ENCODE measurements at places on chromosomes 13 and 19. TPM values are rescaled to one million over a fixed set of nuclear protein-coding genes. Genes with fewer than 3 reads are reported as not detected.

Gene PRRG2
- total RNA-seq = 0.68 TPM

Gene RPS28
- total RNA-seq = 550 TPM

Gene ELSPBP1
- not detected for total RNA-seq

Gene ZNF135
- total RNA-seq = 11.1 TPM

GRCh38 chr13:47120282-47120681 is 223.4 kb upstream of the HTR2A start:
- no peak overlapping the region for H3K27ac ChIP-seq
- H3K4me3 ChIP-seq = no peak overlapping the region
- H3K36me3 ChIP-seq = no peaks in the 10 kb centered on the region
- no peaks in the 10 kb centered on the region for H3K27me3 ChIP-seq

GRCh38 chr13:99256709-99257108 is 1.5 kb downstream of the GPR18 start:
- H3K36me3 ChIP-seq = no peaks in the 10 kb centered on the region
- H3K4me3 ChIP-seq = no peak overlapping the region
- DNase-seq = no peak
- no peaks in the 10 kb centered on the region for H3K27me3 ChIP-seq
- H3K4me1 ChIP-seq = no peaks in the 10 kb centered on the region
- no peak overlapping the region for H3K27ac ChIP-seq

DNA sequence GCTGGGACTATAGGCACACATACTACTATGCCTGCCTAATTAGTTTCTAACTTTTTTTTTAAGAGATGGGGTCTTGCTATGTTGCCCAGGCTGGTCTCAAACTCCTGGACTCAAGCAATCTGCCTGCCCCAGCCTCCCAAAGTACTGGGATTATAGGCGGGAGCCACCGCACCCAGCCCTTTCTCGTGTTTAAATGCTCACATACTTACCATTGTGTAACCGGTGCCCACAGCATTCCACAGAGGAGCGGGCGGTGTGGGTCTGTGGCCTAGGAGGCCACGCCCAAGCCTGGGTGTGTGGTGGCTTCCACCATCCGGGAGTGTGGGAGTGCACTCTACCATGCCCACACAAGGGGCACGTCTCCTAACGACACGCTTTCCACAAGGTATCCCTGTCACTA is 7.7 kb downstream of the LMNB2 start:
- H3K4me3 ChIP-seq = no peak overlapping the region
- H3K27ac ChIP-seq = no peak overlapping the region
- peaks cover 7% of the 10 kb centered on the region for H3K4me1 ChIP-seq

GRCh38 chr19:12646551-12646950 is 20.0 kb downstream of the MAN2B1 start:
- H3K4me3 ChIP-seq = no peak overlapping the region
- H3K27ac ChIP-seq = no peak overlapping the region
- no peaks in the 10 kb centered on the region for H3K27me3 ChIP-seq
- H3K36me3 ChIP-seq = no peaks in the 10 kb centered on the region
- DNase-seq = no peak

- H3K36me3 ChIP-seq = no peaks in the 10 kb centered on the region
- H3K4me1 ChIP-seq = no peaks in the 10 kb centered on the region
- no peak overlapping the region for H3K27ac ChIP-seq
- H3K27me3 ChIP-seq = peaks cover 16% of the 10 kb centered on the region
- H3K4me3 ChIP-seq = peak overlapping the region; percentile 80
- no peak for DNase-seq
Observed at GRCh38 chr19:52170304-52170703, 1.1 kb downstream of the ZNF836 start.

- no peak overlapping the region for H3K27ac ChIP-seq
- no peak for DNase-seq
- no peaks in the 10 kb centered on the region for H3K27me3 ChIP-seq
- H3K36me3 ChIP-seq = no peaks in the 10 kb centered on the region
Observed at GRCh38 chr13:32443111-32443510, 15.2 kb upstream of the N4BP2L1 start.

GRCh38 chr13:42239161-42239560 is 32.8 kb upstream of the AKAP11 start:
- no peaks in the 10 kb centered on the region for H3K4me1 ChIP-seq
- H3K36me3 ChIP-seq = peaks cover 4% of the 10 kb centered on the region
- no peak overlapping the region for H3K4me3 ChIP-seq
- H3K27me3 ChIP-seq = no peaks in the 10 kb centered on the region
- no peak overlapping the region for H3K27ac ChIP-seq
- no peak for DNase-seq

DNA sequence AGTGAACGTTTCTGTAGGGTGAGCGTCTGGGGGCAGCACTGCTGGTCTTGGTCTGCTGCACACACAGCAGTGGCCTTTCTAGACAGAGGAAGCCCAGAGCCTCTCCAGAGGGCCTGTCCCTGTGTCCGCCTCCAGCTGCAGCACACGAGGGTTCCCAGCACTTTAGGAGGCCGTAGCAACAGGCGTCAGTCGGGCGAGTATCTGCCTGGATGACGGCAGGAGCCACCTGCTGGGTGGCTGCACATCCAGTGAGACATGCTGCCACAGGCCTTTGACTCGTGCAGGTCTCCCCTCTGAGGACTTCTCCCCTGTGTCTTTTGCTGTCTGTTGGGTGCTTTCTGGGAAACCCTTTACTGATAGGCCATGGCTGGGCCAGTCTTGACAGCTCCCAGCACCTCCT is 22.1 kb downstream of the AP2A1 start:
- DNase-seq = no peak
- H3K4me3 ChIP-seq = no peak overlapping the region
- no peaks in the 10 kb centered on the region for H3K4me1 ChIP-seq
- no peaks in the 10 kb centered on the region for H3K36me3 ChIP-seq
- no peak overlapping the region for H3K27ac ChIP-seq
- no peaks in the 10 kb centered on the region for H3K27me3 ChIP-seq

DNA sequence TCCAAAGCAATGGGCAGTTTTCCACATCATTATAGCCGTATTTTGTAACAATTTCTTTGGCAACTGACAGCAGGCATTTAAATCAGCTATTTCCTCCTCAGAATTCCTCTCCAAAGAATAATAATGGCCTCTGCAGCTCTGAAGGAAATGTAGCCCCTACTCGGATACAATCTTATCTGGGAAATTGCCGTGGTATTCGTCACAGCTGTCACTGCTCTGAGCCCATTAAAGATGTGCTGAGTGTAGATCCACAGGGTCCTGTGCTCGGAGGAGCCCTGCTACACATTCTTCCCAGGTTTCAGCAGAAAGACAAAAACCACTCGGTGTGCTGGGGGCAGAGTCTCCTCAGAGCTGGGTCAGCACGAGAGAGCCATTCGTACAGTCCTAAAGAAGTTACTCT is 33.1 kb downstream of the MZT1 start:
- no peak overlapping the region for H3K4me3 ChIP-seq
- H3K27ac ChIP-seq = no peak overlapping the region
- H3K36me3 ChIP-seq = no peaks in the 10 kb centered on the region
- no peaks in the 10 kb centered on the region for H3K27me3 ChIP-seq
- H3K4me1 ChIP-seq = no peaks in the 10 kb centered on the region

DNA sequence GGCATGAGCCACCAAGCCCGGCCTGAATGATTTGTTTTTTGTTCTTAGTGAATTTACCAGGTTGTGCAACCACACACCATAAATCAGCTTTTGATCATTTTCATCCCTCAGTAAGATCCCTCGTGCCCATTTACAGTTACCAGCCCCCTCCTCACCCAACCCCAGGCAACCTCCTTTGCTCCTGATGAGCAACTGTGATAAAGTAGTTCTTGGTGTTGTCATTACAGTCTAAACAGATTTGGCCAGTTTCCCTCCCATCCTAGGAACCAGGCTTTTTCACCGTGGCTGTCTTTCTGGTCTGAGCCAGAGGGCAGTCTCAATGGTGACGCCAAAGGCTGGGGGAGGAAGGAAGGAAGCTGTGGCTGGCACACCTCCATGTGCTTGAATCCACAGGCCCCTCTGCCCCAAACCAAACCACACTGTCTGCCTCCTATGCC is 61.2 kb upstream of the WDFY2 start:
- no peak overlapping the region for H3K4me3 ChIP-seq
- peaks cover 10% of the 10 kb centered on the region for H3K4me1 ChIP-seq
- no peaks in the 10 kb centered on the region for H3K36me3 ChIP-seq
- no peak for DNase-seq

DNA sequence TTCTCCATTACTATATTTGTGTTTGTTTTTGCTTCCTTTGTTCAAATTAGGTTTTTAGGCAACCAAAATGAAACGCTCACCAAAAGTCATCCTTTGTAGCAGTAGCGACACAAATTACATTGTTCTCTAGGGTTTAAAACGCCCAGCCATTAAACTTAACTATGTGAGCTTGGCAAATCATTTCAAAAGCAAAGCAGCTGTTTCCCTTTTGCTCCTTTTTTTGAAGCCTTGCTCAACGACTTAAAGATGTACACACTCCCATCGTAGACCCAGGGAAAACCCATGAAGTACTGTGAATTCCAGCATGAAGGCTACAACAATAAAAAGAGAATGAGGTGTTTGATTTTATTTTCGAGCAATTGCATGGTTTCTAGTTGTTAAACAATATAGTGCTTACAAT is 106.7 kb downstream of the RAP2A start:
- no peak overlapping the region for H3K4me3 ChIP-seq
- DNase-seq = no peak
- no peaks in the 10 kb centered on the region for H3K36me3 ChIP-seq

DNA sequence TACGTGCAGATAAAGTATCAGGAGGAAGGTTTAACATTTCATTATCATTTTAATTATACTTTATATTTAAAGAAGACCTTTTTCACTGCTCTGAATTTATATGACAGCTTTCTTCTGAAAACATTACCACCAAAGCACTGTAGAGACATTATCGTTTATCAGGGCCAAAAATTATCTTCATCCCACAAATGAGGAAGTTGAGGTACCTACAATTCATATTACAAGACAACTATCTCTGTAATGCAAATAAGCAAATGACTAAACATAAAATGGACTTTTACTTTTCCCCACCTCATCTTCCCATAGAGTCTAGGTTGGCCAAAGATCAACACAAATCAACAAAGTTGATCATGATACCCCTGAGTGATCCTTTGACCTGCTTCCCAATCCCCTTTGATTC is 30.9 kb upstream of the SMAD9 start:
- no peaks in the 10 kb centered on the region for H3K4me1 ChIP-seq
- H3K36me3 ChIP-seq = no peaks in the 10 kb centered on the region
- H3K27ac ChIP-seq = no peak overlapping the region
- DNase-seq = no peak
- H3K4me3 ChIP-seq = no peak overlapping the region

DNA sequence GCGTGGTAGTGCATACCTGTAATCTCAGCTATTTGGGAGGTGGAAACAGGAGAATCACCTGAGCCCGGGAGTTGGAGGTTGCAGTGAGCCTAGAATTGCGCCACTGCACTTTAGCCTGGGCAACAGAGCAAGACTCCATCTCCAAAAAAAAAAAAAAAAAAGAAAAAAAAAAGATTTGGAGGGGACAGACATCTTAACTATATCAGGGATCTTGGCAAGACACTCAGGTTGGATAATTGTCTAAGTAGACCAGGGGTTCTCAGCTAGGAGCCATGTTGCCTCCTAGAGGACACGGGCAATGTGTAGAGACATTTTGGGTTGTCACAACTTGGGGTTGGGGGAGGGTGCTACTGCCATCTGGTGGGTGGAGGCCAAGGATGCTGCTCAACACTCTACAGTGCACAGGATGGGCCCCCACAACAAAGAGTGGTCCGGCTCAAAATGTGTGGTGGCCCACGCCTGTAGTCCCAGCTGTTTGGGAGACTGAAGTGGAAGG is 1.9 kb upstream of the ZNF580 start:
- H3K4me3 ChIP-seq = no peak overlapping the region
- no peaks in the 10 kb centered on the region for H3K27me3 ChIP-seq
- no peaks in the 10 kb centered on the region for H3K36me3 ChIP-seq
- H3K4me1 ChIP-seq = peaks cover 22% of the 10 kb centered on the region

DNA sequence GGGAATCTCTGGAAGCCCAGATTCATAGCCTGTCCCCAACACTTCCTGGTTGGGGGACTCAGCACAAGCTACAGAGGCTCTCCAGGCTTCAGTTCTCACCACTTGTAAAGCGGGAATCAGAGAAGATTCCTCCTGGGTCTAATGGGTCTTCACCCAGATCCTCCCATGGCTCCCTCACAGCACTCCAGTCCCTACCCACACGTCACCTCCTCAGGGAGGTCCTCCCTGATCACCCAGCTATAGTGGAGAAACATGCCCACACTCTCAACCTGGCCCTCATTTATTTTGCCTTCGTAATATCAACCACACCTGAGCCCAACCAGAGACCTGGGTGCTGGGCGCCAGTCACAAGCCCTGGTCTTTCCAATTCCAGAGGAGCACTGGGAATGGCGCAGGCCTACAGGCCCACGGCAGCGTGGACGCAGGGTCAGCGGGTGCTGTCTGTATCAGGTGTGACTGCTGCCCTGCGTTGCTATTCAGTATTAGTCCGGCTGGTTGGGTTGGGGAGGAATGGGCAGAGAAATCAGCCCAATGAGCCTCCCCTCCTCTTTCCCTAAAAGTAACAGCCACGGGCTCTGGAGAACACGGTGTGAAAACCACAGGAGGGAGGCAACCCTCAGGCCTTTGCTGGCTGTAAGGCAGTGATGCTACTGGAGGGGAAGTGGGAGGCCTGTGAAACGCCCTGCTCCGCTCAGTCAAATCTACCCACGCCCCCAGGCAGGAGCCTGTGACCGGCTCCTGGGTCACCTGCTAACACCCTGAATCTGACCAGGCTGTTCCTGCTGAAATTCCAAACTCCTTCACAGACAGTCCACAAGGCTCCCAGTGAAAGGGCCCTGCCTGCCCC is 5.2 kb downstream of the AKT2 start:
- H3K4me3 ChIP-seq = no peak overlapping the region
- H3K36me3 ChIP-seq = no peaks in the 10 kb centered on the region
- H3K27ac ChIP-seq = no peak overlapping the region
- H3K4me1 ChIP-seq = peaks cover 11% of the 10 kb centered on the region
- no peaks in the 10 kb centered on the region for H3K27me3 ChIP-seq

- no peaks in the 10 kb centered on the region for H3K36me3 ChIP-seq
- H3K4me3 ChIP-seq = no peak overlapping the region
Observed at GRCh38 chr13:54709546-54709945, 1680.9 kb downstream of the OLFM4 start.

DNA sequence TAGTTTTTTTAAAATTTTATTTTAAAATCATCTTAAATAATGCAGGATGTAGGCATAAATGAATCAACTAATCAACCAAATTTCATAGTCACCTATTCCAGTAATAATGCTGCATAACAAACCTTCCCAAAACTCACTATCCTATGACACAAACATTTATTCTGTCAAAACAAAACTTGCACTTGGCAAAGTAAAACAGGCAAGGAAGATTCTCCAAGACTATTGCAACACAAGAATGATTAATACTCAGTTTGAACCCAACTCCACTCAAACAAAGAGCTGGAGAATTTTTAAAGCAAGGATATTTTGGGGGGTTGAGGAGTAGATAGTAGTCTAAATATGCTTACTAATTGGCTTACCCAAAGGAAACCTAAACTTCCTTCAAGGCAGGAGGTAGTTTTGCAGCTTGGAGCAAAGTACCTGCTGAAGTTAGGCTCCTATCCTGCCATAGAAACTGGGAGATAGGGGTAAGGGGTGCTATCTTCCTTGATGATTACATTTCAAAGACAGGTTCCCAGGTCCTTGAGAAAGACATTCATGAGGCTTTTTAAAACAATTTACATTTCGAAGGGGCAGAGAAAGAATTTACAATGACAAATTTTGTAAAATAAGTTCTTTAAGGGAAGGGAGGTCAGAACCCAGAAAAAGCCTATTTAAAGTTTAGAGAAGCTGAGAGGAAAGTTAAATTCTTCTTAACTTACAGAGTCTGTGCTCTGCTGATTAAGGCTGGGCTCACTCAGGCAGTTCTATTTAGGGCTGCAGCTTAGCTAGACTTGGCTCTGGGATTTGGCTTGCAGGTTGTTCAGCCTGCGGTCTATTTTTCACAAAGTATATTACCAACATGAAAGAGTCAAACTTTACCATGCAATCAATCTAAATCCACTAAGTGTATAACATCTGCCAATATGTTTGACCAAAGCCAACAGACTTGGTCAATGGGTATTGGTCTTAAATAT is 549.0 kb downstream of the KCTD12 start:
- no peaks in the 10 kb centered on the region for H3K27me3 ChIP-seq
- no peak overlapping the region for H3K27ac ChIP-seq
- DNase-seq = no peak
- no peaks in the 10 kb centered on the region for H3K36me3 ChIP-seq
- no peaks in the 10 kb centered on the region for H3K4me1 ChIP-seq

Data from neural progenitor cell (in vitro differentiated cells).